ENCODE measurements at places on chromosomes 5 and 9. TPM values are rescaled to one million over a fixed set of nuclear protein-coding genes. Genes with fewer than 3 reads are reported as not detected.

DNA sequence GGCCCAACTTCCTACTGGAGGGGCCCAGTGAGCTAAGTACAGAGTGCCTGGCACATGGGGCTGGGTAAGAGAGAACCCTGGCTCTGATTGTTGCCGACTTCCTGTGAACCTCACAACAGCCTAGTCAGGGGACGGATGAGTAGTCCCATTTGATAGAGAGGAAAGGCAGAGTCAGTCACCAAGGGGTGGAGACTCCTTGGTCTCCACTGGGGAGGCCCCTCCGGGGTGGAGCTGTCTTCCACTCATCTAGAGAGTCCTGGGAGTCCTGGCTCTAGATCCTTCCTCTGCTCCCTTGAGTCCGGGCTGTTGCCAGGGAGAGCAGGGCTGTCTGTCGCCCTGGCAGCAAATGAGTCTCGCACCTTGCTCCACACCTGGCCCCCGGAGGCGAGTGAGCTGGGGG lies 8.0 kb downstream of the GRK6 start:
- peak; percentile 12 for DNase-seq

Gene PPP3R2
- total RNA-seq, result not detected

DNA sequence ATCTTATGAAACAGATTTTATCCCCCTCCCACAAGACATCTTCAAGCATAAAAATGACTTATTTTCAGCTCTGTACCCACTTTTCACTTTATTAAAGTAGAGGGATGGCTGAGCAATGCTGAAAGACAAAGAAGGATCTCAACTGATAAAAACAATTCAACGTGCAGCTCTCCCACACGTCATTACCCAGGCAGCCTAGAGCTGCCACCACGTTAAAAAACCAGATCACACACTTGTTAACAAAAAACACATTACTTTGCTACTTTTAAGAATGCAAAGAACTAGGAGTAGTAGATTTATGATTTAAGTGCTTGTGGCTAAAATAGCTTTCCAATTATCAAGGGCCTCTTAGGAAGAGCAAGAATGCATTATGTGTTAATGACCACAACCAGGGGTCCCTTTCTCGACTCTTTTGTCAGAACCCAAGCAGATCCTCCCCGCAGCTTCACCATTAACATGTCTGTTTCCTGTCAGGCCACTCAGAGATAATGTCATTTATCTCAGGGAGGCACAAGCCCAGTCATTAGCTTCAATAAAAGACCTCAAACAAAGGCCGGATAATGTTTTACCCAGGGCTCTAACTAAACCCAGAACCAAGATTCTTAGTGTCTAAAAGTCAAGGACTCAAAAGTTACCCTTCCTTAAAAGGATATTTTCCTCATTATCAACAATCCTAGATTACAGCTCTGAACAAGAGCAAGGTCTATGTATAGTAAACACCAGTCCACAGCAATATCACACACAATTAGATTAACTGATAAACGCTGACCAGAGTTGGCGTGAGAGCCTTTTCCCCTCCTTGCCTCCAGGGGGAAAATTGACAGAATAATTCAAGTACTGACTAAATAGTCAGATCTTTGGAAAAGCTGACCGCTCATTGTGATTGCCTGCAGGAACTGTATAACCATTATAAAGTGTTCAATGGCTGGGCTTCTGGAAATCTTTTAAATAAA lies 7.5 kb downstream of the ZNF608 start:
- DNase-seq, result no peak

GRCh38 chr5:95069948-95070347 lies 214.9 kb downstream of the MCTP1 start:
- DNase-seq, result peak; percentile 3

DNA sequence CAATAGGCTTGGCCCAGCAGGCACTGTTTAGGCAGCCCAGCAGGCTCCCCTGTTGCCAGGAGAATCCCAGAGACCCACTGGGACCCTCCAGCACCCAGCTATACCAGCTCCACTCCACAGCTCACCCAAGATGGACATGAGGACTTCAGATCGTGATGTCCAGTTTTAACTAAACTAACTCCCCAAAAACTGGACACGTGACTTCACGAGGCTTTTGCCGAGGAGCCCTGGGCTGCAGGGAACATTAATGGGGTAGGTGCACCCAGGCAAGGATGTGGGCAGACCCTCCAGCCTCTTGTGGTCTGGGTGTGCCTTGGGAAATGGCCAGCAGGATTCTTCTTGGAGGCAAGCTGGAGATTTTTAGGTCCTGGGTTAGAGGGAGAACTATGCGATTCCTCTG lies 8.9 kb upstream of the NKD2 start:
- no peak for DNase-seq

- no peak for DNase-seq
These were observed 28.0 kb upstream of the HTR4 start for GRCh38 chr5:148682058-148683026.

Gene PAPPA
- total RNA-seq, result 6.2 TPM

Gene ST8SIA4
- 5.0 TPM for total RNA-seq

GRCh38 chr5:149399775-149400174 lies 20.7 kb upstream of the IL17B start:
- no peak for DNase-seq

Gene ZDHHC11
- total RNA-seq, result 0.57 TPM

DNA sequence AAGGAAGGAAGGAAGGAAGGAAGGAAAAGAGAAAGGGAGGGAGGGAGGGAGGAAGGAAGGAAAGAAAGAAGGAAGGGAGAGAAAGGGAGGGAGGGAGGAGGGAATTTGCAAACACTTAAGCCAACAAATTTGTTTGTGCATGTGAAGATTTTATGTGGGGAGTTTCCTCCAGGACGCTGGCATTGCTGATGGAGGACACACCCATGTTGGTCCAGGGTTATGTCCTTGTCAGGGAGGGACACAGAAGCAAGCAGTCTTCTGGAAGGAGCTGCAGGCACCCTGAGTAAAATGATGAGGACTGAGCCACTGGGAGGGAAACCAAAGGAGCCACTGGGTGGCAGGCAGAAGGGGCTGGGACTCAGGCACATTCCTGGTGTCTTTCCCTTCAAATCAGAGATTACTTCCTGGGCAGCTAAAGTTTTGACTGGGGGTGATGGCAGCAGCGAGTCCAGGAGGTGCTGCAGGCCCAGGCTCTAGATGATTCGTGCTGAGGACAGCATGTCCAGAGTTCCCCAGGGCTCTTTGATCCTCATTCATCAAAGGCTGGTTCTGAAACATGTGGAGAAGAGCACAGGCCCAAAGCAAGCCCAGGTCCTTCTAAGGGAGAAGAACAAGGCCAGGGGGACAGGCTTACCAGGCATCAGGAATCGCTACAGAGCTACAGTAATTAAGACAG lies 109.2 kb downstream of the PAX5 start:
- no peak for DNase-seq

DNA sequence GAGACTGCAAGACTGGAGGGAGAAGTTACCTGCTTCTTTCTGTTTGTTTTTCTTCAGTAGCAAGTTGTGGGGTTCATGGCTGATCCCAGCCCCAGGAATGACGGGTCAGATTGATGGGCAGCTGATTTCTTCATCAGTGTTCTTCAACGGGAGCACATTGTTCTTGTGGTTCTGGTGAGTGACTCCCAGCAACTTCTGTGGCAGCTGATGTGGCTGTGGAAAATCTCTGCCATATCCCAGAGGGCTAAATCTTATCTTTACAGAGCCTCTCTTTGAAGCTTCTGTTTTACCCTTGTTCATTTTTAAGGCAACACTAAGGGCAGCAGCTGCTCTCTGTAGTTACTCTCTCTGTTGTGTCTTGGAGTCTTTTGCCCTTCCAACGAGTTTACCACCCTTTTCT lies 710.3 kb downstream of the PRELID2 start:
- DNase-seq, result no peak

Gene BARHL1
- total RNA-seq, result not detected

- no peak for DNase-seq
These were observed 18.1 kb downstream of the KDM3B start for GRCh38 chr5:138370537-138370936.

DNA sequence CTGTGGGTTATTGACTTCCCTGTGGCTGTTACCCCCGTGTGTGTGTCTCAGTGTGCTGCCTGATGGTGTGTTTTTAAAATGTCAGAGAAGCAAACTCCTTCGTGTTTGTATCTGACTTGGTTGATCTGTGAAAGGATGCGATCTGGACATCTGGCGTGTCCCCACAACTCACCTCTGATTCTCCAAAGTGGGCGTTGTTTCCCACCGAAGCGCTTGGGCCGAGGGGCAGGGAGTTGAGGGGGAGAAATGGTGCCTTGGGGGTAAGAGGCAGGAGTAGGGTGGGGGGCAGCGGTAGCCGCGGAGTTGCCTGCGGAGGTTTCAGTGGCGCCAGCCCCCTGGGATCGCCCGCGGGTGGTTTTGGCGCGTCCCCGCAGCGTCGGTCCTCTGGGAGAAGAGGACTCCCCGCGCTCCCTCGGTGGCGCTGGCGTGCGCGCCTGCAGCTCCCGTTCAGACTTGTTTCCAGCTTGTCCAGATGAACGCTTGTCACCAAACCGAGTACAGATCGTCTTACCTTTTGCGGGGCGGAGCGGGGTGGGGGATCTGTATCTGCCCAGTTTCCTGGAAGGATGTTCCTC lies 1.1 kb downstream of the MAST4 start:
- peak; percentile 65 for DNase-seq

GRCh38 chr5:68482199-68482598 lies 266.6 kb downstream of the PIK3R1 start:
- DNase-seq, result no peak

GRCh38 chr5:50463047-50463446 lies 22.0 kb upstream of the EMB start:
- no peak for DNase-seq

GRCh38 chr9:92254381-92255337 lies 38.8 kb downstream of the IARS1 start:
- DNase-seq, result no peak

DNA sequence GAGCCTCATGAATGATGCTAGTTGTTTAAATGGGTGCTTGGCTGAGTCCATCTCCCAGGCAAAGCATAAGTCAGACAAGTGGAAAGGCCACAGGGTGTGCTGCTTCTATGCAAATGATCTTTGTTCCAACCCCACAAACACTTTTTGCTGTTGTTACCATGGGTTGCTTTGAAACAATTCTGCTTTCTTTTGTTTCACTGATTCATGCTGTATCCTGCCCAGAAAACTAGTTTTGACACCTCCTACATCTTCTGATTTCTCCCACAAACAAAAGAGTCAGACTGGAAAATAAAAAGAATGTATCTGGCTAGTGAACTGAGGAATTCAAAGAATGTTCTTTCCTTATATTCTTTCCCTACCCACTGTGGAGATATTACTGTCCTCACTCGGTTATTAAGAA lies 298.6 kb downstream of the DIRAS2 start:
- DNase-seq, result no peak

GRCh38 chr5:151656311-151656710 lies 30.4 kb downstream of the SPARC start:
- DNase-seq, result no peak

DNA sequence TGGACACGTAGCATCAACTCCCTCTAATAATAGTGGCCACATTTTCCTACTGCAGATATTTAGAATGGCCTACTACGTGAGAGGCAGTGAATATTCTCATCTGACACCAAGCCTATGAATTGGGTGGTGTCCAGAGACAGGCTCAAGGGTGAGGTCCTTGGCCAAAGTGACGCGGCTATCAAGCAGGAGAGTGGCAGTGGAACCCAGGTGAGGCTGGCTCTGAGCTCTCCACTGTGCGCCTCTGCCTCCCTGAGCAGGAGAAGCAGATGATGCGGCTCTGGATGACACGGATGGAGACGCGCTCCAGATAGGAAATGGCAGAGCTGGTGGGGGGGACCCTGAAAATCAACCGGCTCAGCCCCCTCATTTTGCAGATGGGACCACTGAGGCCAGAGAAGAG lies 69.7 kb downstream of the CFAP77 start:
- no peak for DNase-seq

DNA sequence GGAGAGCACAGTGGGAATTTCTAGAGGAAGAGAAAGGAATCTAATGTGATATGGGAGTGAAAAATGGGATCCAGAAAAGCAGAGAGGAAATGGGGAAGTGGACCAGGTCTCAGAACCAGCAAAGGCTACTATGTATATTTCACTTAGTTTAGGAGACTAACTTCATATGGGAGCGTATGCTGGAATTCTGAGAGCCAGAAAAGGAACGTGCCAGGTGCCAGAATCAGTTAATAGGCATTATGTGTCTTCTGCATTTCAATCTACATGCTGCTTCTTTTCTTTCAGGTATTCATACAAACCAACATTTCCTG lies 28.5 kb upstream of the IFNA14 start:
- no peak for DNase-seq

DNA sequence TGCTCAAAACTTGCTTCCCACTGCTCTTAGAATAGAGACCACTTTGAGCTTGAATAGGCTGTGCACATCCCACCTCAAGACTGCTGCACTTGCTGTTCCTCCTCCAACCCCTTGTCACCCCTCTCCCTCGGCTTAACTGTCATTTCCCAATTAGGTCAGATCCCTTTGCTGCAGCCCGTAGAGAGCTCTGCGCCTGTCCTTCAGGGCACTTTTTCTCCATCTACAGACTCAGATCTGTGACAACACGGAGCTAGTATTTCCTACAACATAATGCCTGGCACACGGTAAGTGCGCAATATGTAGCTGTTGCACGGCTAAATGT lies 485 bp upstream of the HABP4 start:
- DNase-seq, result no peak

DNA sequence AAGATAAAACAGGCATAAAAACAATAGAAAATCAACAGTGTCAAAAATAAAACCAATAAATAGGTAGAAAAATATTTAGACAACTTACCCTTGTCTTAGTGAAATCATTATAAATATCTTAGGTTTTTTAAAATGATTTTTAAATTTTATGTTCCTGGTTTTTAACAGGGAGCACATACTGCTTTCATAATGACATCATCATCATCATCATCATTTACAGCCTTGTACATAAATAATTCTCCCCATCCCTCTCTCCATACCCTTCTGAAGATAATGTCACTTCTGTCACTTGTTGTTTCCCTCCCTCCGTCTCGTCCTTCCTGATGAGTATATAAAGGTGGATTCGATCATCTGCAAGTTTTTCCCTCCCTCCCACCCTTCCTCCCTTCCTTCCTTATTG lies 56.6 kb downstream of the CDH9 start:
- no peak for DNase-seq

DNA sequence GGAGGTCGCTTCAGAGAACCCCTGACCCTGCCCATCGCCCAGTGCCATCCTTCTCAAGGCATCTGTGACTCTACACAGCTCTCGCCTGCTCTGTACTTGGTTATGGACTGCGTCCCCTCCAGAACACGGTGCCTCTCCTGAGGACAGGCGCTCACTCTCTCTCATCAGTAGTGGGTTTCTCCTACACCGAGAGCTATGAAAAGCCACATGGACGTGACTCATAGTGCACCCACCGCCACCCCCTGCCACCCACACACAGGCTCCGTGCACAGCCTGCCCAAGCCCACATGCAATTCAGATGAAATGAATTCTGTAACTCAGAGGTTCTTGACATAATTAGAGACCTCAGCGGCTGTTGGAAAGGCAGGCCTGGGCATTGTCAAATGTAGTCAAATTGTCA lies 13.9 kb downstream of the GTF3C5 start:
- no peak for DNase-seq

- no peak for DNase-seq
These were observed 155.1 kb downstream of the BNC2 start for GRCh38 chr9:16715404-16715803.

DNA sequence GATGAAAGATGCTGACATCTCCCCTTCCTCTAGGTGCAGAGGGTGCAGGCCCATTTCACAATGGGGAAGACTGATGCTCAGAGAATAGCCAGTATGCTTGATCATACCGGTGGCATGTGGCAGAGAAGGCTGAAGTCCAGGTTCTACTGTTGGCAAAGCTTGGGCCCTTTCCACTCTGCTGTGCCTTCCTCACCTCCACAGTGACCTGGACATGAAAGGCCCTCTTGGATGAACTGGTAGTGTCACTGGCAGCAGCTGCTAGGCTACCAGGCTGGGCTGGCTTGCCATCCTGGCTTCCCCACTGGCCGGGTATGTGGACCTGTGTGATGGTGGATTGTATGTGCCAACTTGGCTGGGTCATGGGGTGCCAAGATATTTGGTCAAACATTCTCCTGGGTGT lies 92.0 kb downstream of the GADD45G start:
- DNase-seq, result no peak

Measured in adrenal gland (tissue), 19 donors.